ENCODE measurements at places on chromosomes 7 and 10.

- no peak for DNase-seq
These were observed 62.9 kb downstream of the ITGB8 start for GRCh38 chr7:20393616-20394015.

- DNase-seq = no peak
These were observed 15.7 kb upstream of the FLNC start for GRCh38 chr7:128814499-128814898.

DNA sequence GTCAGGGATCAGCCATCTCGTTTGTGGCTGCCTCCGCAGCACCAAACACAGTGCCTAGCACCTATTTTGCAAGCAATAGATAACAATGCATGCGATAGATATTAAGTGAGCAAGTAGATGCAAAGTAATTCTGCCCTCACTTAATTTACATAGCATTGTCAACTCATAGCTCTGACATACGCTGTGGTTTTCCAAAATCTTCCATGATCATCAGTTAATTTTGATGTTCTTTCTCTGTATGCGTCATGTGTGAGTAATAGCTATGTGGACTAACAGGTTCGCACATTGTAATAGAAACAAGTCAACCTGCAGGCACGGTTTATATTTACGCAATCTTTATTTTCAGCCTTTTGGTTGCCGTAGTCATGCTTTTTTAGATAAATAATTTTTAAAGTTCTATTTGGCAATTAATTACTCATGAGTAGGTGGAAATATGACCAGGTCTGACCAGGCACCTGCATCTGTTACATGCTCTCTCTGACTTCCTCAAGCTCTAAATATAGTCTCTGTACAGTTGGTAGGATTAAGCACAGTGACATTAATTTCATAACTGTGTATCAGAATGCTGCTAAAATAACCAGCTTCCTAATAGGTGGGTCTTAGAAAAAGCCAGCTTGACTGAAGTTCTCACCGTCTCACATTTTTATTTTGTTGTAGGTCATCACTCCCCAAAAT is 13.3 kb downstream of the MAP3K8 start:
- no peak for DNase-seq

GRCh38 chr10:121005948-121006587 is 154.9 kb downstream of the WDR11 start:
- no peak for DNase-seq

- no peak for DNase-seq
These were observed 25.5 kb downstream of the ZNF713 start for GRCh38 chr7:55912748-55913158.

DNA sequence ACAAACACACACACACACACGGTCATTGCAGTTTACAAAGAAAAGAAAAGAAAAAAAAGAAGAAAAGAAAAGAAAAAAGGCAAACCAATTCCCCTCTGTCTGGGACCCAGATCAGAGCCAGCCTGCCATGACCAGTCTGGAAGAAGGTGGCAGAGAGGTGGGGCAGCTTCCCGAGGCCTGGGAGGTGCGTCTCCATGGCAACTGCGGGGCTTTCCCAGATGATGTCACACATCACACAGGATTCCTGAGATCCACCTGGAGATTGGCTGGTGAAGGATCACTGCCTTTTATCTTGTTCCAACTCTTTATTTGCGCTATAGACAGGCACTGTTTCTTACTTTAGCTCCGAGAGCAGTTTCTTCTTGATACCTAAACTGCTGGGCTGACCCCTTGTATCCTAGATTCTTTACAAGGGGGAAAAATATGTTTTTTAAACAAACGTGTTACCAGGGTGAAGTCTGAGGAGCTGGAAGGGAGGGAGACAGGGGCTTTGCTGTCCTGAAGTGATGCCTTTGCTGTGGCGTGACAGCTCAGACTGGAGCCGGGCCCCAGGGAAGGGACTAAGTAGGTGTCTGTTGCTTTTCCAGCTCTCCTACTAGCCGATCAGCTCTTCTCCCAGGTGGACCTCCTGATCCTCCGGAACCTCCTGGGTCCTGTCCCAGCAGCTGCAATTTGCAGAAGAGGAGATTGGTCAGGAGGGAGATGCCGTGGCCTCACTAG is 298.5 kb downstream of the KLF6 start:
- DNase-seq = no peak

GRCh38 chr10:132535065-132535651 is 2.4 kb upstream of the INPP5A start:
- no peak for DNase-seq

- no peak for DNase-seq
These were observed 253.6 kb downstream of the INHBA start for GRCh38 chr7:41449286-41449685.

- no peak for DNase-seq
These were observed 98.1 kb downstream of the PARD3 start for GRCh38 chr10:34716958-34717357.

DNA sequence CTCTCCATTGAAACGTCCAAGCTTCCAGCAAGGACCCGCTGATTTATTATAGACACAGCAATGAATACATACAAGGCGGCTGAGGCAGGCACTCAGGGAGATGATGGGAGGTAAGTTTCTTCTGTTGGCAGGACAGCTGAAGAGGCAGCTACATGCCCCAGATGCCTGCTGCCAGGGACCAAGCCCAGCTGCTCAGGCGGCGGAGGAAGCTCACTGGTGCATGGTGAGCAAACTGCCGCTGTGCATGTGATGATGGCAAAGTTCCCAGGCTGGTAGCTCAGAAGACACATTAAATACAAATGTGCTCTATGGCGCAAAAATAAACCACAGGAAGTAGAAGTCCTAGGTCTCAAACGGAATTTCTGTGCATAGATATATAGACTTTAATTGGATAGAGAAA is 2.3 kb downstream of the DNTT start:
- DNase-seq = no peak

GRCh38 chr7:26560526-26561256 is 269.0 kb downstream of the SNX10 start:
- no peak for DNase-seq

GRCh38 chr10:101995451-101996063 is 60.4 kb downstream of the ARMH3 start:
- no peak for DNase-seq

DNA sequence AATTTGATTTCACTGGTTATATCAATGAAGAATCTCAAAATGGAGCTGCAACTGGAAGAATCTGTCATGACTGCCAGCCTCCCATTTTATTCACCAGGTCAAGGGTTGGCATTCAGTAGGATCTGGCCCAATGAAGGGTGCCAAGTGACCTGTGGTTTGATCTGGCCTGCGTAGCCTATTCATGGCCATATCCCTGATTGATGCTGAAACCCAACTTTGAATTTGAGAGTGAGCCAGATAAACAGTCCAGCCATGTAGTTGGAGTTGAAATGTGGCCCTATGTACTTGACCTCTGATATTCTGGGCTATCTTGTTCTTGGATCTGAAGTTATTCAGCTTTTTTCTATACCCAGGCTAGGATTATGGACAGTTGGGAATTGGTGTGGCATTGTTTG is 1.5 kb downstream of the MKLN1 start:
- no peak for DNase-seq

- no peak for DNase-seq
These were observed 101.8 kb upstream of the KMT2C start for GRCh38 chr7:152537639-152538038.

- DNase-seq = no peak
These were observed 184.7 kb downstream of the CHCHD3 start for GRCh38 chr7:132897093-132897687.

GRCh38 chr7:20642166-20642565 is 26.7 kb downstream of the ABCB5 start:
- DNase-seq = no peak

DNA sequence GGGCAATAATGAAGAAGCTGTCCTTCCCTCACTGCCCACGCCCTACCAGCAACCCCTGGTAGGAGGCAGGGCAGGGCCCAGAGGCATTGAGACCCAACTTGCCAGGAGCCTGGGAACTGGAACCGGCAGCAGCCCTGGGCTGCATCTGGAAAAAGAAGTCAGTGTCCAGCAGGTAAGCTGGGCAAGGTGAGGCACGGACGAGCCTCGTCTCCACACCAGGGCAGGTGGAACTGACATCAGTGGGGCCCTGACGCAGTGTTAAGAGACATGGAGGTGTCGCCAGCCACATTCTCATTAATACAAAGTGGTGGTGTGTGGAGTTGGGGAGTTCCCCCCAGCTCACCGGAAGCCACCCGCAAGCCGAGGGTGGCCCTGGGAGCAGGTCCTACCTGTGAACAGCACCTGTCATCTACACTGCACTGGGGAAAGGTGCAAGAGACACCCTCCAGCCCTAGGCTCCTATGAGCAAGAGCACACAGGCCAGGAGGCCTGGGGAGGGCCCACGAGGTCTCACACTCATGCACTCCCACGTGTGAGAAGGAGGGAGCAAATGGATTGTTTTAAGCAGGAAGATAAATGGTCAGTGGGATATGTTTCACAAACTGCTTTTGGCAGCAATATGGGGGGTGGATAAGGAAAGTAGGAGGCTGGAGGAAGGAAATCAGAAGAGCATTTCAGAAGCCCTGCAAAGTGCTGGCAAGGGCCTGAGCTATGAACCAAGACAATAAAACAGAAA is 53.6 kb downstream of the COBL start:
- DNase-seq = no peak

DNA sequence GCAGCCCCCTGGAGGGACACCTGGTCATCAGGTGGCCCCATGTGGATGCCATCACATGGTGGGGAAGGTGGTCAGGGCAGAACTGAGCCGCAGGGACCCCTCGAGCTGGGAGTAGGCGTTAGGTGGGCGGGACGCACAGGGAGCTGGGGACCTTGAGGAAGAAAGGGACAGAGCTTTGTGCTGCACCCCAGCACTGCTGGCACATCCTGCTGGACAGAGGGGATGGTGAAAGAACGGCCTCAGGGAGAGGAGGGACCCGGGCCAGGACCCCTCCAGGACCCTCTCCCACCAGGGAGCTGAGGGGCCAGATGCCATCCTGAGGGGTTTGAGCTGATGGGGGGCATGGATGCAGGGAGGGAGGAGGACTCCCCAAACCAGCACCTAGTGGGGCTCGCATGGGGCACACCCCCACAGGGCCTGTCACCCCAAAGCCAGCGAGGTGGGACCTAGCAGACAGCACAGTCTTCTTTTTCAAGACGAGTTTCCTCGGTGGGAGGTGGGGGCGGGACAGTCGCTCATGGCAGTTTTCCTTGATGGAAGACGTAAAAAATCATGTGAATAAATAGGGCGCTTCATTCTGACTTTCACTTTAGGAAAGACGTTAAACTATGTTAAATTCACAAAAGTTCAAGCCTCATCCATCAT is 43.3 kb downstream of the STK32C start:
- DNase-seq = no peak

DNA sequence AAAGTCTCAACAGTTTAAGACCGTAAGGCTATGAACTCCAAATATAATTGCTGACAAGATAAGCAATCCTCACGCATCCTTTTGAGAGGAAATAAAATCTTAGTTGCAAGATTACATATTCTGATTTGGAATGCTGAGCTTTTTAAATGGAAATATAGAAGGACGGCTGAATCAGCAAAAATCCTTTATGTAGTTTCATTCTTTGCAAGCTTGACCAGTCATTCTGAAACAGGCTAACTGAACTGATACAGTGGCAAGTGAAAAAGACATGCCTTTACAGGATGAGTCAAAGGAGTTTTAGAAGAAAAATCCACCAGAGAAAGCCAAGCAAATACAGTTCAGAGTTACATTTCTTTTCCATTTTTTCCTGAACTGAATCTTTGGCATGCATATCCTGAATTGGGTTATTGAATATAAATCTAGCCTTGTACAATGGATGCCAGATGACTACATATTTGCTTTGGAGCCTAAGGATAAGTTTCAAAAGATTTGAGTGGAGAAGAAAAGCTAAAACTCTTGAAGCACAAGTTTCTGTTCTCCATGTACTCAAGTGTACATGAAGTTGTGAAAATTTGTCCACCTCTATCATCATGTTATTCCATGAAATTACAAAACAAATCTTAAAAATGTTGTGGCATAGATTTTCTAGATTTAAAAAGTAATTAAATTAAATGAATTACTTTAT is 4.4 kb downstream of the VIM start:
- DNase-seq = no peak

DNA sequence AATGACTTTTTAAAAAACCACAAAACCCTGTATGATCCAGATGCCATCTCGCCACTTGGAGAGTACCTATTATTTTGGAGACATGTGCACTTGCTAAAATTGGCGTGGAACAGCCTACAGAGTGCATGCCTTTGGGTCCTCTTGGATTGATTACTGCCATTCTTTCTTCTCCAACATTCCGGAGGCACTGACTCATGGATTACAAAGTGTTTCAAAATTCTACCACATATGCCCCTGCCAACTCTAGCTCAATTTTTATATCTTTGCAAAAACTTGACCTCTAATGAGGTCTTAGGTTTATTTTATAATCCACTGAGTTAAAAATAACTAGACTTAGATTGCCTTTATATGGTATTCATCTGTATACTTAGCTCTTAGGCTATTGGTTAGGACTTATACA is 55.8 kb upstream of the KIF5B start:
- DNase-seq = no peak

DNA sequence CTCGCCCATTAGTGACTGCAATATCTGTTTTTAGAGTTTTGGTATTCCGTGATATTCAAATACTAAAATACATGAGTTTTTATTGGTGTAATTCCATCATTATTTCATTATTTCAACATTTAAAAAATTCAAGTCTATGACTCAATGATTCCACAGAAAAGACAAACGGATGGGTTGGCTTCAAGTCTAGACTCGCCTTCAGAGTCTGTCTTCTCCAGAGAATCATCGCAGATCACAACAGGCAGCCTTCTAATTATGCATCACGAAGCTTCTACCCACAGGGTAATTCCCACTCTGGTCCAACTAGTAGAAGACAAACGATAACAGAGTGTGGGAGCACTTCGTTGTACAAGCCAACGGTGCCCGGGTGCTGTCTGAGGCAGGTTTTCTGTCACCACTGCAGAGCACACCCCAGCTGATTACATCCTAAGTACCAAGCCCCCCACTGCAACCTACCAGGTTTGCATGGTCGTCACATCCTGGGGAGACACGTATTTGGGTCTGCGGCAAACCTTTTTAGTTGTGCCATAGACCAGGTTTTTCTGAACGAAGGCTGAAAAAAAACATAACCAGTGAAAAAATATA is 28.9 kb downstream of the PARP12 start:
- no peak for DNase-seq

GRCh38 chr7:2964208-2964607 is 79.5 kb downstream of the CARD11 start:
- no peak for DNase-seq

GRCh38 chr7:55344840-55345239 is 20.3 kb upstream of the LANCL2 start:
- DNase-seq = no peak

GRCh38 chr7:4097001-4097609 is 585.0 kb upstream of the FOXK1 start:
- DNase-seq = no peak

DNA sequence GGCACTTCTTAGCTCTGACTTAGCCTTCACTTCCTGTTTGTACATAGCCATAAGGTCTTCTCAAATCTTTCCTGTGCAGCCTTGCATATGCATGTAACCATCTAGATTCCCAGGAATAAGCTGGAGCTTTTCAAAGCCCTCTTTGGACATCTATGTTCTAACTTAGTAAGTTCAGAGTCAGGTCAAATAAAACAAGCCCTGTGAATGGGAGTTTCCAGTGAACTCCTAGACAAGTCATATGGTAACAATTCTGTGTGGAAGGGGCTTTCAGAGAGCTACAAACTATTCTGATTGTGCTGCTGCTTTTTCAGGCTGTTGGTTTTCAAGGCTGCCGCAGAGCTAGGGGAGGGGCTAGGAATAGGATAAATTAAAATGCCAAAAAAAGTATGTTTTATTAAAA is 208.4 kb upstream of the AKR1E2 start:
- DNase-seq = no peak

Data from T-helper 17 cell (primary cell).